Germinal center (tissue), 1 donor: ENCODE measurements at places on chromosomes 6 and 20.

GRCh38 chr6:39527792-39528564 lies 197.2 kb downstream of the KIF6 start:
- DNase-seq, result no peak

DNA sequence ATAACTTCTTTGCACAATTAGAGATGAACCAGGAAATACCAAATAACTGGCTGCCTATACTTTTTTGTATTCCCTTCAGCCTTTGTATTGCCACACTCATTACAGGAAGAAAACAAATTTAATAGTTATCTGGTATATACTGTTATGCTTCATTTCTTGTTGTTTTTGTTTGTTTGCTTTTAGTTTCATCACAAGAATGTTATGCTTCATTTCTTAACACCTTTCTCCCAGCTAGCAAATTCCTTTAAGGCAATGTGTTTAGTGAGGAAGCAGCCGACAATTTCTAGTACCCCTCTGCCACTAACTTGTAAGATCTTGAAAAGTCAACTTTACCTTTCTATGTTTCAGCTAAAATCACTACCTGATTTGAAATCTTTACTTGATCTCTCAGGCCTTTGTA lies 1.4 kb downstream of the NCOA6 start:
- DNase-seq, result no peak

DNA sequence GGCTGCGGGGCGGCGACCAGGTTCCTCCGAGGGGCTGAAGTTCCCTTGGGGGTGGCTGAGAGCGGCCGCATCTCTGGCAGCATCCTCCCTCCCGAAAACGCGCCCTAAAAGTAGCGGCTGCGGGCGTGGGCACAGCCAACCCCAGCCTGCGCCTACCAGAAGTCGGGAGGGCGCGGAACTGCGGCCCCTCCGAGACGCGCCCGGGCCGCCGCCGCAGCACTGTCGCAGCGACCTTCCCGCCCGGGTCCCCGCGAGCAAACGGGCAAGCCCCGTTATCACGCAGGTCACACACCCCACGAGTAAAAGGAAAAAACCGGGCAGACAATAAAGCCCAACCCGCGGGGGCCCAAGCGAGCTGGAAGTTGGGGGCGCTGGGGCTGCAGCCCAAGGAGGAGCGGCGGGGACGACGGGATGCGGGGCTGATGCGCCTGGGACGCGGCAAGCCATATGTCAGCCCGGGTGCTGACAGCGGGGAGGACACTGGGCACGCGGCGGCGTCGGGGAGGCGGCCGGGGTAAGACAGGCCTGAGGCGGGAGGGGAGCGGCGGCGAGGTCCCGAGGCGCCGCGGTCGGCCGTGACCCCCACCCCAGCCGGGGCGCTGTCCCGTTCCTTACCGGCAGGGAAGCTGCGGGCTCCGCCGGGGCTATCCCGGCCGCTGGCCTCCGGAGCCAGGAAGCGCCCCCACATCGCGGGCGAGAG lies 659 bp downstream of the CEP85L start:
- DNase-seq, result peak; percentile 35

DNA sequence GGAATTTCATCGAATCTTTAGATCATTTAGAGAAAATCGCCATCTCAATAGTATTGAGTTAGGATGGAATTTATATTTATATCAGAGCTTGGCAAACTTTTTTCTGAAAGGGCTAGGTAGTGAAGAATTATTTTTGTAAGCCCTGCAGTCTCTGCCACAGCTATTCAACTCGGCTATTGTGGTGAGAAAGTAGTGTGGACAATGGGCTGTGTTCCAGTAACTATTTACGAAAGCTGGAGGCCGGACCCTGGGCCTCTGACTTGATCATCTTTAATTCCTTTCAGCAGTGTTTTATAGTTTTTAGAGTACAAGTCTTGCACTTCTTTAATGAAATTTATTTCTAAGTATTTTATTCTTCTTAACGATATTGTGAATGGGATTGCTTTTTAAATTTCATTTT lies 201.5 kb downstream of the FARS2 start:
- no peak for DNase-seq

DNA sequence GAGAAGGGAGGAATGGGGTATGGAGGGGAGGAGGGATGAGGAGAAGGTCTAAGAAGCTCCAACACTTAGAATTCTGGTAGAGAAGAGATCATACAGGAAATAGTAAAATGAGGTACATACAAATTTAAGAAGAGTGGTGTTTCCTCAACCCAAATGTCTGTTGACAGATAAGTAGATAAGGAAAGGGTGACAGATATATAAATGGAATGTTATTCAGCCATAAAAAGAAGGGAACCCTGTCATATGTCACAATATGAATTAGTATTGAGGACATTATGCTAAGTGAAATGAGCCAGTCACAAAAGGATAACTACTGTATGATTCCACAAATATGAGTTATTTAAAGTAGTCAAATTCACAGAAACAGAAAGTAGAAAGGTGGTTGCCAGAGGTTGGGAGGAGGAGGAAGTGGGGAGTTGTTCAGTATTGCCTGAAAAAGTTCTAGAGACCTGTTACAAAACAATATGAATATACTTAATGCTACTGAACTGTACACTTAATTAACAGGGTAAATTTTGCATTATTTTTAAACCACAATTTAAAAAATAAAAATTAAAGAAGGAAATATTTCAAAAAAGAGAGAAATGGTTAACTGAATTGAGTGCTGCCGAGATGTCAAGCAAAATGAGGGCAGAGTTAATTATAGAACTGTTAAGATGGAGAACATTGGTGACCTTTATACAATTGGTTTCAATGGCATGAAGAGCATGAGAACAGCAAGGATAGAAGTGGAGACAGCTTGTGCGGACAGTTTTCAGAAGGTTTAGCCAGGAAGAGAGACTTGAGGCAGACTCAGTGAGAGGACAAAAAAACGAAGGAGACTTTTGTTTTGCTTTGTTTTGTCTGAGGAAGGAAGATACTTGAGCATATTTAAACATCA lies 47.6 kb upstream of the ADGRF4 start:
- DNase-seq, result no peak

DNA sequence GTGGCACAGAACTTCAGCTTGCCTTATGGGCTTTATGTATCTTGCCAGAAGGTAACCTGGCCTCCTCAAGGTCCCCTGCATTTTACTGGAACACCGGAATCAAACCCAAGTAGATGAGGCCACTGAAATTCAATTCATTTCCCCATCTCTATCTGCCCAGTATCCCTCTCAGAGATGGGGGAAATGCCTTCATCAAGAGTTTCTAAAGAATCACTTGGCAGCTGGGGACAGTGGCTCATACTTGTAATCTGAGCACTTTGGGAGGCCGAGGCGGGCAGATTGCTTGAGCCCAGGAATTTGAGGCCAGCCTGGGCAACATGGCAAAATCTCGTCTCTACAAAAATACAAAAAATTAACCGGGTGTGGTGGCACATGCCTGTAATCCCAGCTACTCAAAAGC lies 12.9 kb downstream of the MDGA1 start:
- DNase-seq, result no peak

DNA sequence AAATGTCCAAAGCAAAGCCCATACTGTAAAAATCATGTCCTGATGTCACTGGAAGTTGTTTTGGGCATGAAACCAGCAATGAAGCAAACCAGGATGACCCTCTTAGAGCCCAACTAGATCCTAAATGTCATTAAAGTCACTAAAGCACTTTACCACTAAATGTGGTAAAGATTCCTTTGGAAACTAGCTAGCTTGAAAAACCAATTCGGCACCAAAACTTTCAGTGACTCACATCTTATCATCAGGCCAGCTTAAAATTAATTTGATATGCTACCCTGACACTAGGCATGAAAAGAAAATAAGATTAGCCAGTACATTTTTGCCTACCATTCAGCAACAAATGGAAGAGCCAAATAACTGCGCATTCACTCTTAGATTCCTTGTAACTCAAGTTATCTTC lies 145.8 kb downstream of the PACRG start:
- DNase-seq, result no peak

GRCh38 chr20:6828794-6829423 lies 61.4 kb downstream of the BMP2 start:
- peak; percentile 22 for DNase-seq

GRCh38 chr20:3674447-3674846 lies 7.4 kb downstream of the ADAM33 start:
- no peak for DNase-seq

DNA sequence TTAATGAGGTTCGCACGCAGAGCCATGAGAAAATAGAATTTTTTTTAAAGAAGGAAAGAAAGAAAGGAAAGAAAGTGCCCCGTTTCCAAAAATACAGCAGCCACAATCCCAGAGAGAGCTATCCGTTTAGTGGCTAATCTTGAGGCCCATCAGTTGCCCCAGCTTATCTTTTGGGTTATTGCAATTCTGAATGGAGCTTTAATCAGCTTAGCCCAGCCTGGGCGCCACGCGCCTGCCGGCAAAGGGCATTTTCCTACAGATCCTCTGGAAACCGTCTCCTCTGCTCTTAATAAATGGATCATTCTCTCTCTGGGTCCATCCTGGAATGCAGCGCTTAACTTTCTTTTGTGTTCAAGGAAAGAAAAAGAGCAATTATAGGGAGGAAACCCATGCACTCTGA lies 413.3 kb downstream of the MAFB start:
- DNase-seq, result no peak

- DNase-seq, result no peak
Observed at GRCh38 chr20:2387580-2387979, 6.9 kb downstream of the TGM6 start.

GRCh38 chr20:7346026-7346425 lies 578.5 kb downstream of the BMP2 start:
- DNase-seq, result no peak

DNA sequence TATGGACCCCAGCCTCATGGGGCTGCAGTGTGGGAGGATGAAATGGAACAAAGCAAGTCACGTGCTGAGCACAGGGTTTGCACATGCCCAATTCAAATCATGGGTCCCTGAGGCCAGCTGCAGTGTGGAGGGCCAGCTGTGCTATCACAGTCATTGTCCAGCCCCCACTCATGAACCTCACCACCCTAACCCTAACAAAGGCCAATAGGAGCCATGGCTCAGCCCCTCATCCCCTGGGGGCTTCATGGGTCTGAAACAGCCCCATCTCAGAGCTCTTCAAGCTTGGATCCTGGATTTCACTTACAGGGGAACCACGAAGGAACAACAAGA lies 125.6 kb upstream of the MAFB start:
- no peak for DNase-seq

GRCh38 chr20:59940956-59941294 lies 736 bp downstream of the FAM217B start:
- DNase-seq, result no peak

GRCh38 chr20:36854348-36855240 lies 21.3 kb upstream of the TLDC2 start:
- DNase-seq, result no peak

DNA sequence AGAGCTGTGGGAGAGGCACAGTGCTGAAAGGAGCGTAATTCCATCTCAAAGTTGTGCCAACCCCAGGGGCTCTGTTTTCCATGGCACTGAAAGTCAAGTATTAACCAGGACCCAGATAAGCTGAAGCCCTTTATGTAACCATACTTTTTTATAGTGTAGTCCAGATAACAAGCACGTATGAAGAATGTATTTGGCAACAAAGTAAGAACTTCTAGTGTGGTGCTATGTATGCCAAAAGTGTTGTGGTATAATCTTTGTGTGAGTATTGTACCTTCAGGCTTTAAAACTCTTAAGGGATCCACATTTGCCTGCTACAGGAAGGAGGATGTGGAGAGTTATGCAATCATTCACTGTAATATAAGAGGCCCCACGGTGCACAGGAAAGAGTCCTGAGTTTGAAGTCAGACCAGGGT lies 129.4 kb downstream of the IBTK start:
- no peak for DNase-seq

- no peak for DNase-seq
Observed at GRCh38 chr20:44120676-44121425, 66.1 kb downstream of the JPH2 start.

DNA sequence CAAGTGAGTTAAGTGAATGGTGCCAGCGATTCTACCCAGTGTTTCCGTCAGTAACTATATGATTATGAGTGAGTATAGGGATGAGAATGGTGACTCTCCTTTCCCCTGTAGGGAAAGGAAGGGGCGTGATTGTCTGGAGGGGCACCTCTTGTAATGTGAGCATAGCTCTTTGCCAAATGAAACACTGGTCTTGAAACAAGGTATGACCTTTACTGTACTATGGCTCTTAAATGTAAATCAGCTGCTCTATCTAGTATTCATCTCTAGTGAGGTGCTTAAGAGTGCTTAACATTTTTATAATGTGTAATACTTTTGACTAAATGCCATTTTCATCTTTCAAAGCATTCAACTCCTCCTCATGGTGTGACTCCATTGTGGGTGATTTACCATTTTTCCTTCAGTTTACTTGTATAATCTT lies 11.0 kb downstream of the PANK2 start:
- DNase-seq, result no peak

GRCh38 chr20:8321001-8321400 lies 188.9 kb downstream of the PLCB1 start:
- no peak for DNase-seq

DNA sequence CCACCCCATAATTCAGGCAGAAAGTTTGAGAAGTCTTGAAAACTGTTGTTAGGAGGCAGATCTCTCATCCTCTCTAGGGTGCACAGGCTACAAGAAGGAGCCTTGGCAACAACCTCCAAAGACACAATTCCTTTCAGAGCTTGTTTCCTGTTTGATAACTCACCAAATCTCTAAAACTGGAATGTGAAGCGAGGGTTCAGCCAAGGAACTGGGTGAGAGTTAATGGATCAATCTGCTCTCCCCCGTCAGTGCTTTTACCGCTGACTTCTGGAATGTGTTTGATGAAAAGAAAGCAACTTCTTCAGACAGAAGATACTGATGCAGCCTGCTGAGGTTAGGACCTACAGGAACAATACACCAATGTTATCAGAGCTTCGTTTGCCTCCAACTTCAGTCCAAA lies 171.8 kb upstream of the BMP2 start:
- DNase-seq, result no peak

- peak; percentile 75 for DNase-seq
Observed at GRCh38 chr6:16316741-16317251, 78.4 kb downstream of the GMPR start.

- no peak for DNase-seq
Observed at GRCh38 chr6:51619042-51619799, 468.2 kb downstream of the PKHD1 start.

GRCh38 chr6:154468760-154469159 lies 41.7 kb downstream of the CNKSR3 start:
- no peak for DNase-seq

- DNase-seq, result no peak
Observed at GRCh38 chr20:45507011-45507820, 8.2 kb downstream of the SPINT3 start.

- DNase-seq, result no peak
Observed at GRCh38 chr6:65745614-65746013, 38.6 kb upstream of the EYS start.

DNA sequence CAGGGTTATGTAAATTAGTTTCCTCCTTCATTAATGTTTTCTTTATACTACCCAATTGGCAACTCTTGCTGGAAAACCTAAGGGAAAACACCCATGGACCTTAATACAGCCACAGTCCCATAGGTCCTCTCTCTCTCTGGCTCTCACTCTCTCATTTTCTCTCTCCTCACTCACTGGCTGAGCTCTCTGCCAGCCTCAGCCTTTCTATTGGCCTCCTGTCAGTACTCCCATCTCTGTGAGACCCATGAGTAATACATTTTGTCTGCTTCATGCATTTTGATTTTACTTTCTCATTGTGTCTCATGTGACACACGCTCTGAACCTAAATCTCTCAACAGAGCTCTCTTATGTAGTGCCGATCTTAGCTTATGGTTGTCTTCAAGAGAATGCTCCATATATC lies 907.5 kb downstream of the C6orf118 start:
- DNase-seq, result no peak

- DNase-seq, result peak; percentile 13
Observed at GRCh38 chr6:107491138-107491609, 1.3 kb downstream of the SOBP start.
